CD4-positive, alpha-beta T cell treated with Interleukin-12 subunit alpha and Interleukin-12 subunit beta, for 1 hour (primary cell): ENCODE measurements at places on chromosomes 16 and 17.
A peak's percentile ranks its signal among the peaks of the same experiment; 100 is the strongest.

DNA sequence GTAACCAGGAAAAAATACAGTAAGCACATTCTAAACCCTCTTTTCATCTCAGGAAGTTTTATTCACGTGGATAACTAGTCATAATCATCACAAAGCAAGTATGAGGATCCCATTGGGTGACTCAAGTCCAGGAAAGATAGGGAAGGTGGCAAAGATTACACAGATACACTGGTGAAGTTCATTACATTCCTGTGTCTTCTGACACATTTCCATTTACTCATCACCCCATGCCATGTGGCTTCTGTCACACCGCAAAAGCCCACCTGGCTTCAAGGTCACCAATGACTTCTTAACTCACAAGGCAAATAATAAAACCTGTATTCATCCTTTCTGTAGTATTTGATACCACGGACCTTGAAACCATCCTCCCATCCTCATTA lies 17.0 kb downstream of the HS3ST3A1 start:
- no peak for DNase-seq

GRCh38 chr16:48317026-48317425 lies 68.2 kb downstream of the SIAH1 start:
- no peak for DNase-seq

DNA sequence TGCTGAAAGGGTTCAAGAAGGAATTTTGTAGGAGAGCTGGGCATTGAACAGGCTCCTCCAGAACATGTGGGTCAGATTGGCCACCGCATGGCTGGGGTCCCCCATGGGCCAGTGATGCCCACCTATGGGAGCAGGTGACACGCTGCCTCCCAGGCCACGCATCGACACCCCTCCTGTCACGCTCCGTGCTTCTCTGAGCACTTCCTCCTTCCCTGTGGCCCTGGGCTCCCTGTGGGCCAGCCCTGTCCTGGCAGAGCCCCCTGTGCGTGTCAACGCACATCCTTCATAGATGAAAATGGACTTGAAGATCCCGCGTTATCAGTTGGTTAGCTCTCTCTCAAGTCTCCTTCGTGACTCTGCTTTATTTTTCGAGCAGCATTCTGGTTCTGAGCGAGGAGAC lies 160.3 kb downstream of the RPTOR start:
- no peak for DNase-seq

GRCh38 chr17:78748048-78748729 lies 33.9 kb downstream of the CYTH1 start:
- peak; percentile 59 for DNase-seq

GRCh38 chr17:61534414-61534813 lies 56.6 kb downstream of the NACA2 start:
- no peak for DNase-seq

DNA sequence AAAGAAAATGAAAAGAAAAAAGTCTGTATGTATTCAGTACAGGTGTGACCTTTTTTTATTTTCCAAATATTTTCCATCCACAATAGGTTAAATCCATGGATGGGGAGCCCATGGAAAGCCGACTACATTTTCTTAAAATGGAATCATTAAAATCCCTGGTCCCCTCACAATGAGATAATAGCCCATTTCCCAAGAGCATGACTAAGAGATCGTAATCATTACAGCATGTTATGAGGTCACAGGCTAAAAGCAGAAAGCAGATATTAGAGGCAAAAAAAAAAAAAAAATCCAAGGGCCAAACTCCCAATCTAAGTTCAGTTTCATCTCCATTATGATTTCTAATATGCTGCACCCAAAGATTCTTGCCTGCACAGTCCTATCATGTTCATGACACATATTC lies 44.7 kb downstream of the CYTH1 start:
- no peak for DNase-seq

DNA sequence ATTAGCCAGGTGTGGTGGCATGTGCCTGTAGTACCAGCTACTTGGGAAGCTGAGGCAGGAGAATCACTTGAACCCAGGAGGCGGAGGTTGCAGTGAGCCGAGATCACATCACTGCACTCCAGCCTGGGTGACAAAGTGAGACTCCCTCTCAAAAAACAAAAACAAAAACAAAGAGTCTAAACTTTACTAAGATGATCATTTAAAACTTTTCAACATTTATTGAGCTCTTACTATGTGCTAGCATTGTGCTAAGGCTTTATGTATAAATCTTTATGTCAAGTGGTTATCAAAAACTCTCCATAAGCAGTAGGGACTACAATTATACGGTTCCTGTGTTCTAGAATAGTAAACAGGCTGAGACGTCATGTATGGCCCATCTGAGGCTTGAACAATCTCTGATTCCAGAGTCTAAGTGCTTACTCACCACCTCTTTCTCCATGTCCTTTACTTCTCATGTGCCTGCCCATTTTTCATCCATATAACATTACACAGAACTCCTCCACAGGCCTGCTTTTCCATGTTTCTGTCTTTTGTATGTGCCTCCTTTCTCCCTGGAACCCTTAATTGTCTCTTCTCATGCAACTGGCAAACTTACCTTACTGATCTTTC lies 66.7 kb downstream of the NUP88 start:
- no peak for DNase-seq

DNA sequence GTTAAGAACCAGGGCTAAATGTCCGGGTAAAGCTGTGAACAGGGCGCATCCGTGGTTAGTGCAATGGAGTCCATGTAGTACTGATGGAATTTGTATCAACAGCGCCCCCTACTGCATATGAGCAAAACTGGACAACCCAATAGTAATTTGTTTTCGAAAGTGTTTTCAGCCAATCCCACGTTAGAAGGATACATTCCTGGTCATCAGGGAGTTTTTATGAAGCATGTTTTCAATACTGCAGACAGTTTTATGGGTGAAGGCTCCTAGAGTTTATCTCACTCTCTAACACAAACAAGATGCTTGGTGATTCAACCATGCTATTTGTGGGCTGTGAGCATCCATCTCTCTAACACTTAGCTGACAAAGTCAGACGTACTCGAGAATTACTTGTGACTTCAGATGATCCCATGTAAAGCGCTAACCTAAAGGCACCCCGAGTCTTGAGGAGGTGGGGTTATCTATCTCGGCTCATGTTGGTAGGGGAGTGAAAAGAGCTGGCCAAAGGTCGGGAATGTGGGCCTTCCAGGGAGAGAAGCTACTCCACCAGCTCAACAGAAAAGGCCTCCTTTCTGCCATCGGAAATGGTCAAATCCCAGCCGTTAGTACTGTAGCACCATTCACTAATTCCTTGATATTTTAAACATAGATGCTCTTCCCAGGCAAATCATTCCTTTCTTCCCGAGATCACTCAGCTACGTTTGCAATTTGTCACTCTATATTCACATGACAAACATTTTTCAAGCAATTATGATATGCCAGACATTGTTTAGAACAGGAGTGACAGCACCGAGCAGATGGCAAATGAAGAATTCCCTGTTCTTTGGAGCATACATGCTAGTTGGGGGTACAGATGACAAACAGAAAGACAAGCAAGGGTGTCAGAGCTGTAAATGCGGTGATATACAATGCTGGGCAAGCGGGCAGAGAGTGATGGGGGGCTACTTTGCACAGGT lies 46.9 kb upstream of the HNF1B start:
- DNase-seq, result peak; percentile 61

- DNase-seq, result no peak
Measured at GRCh38 chr16:78684030-78684611, 584.7 kb downstream of the WWOX start.

- no peak for DNase-seq
Measured at GRCh38 chr16:88725609-88726407, 19.5 kb downstream of the CTU2 start.

GRCh38 chr17:81648013-81648706 lies 8.2 kb downstream of the PDE6G start:
- no peak for DNase-seq

DNA sequence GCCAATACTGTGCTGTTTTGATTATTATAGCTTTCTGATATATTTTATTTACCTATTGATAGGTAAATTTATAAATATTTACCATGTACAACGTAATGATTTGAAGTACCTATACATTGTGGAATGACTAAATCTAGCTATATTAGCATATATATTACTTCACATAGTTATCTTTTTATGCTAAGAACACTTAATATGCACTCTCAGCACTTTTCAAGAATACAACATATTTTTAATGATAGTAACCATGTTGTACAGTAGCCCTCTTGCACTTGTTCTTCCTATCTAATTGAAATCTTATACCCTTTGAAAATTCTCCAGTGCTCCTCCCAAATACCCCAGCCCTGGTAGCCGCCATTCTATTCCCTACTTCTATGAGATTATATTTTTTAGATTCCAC lies 604.0 kb upstream of the KIF2B start:
- no peak for DNase-seq

- DNase-seq, result no peak
Measured at GRCh38 chr17:50604513-50604912, 30.2 kb upstream of the ABCC3 start.

- DNase-seq, result no peak
Measured at GRCh38 chr16:86088287-86088686, 189.3 kb downstream of the IRF8 start.

GRCh38 chr16:88497561-88498462 lies 44.7 kb downstream of the ZFPM1 start:
- DNase-seq, result no peak

- no peak for DNase-seq
Measured at GRCh38 chr16:47907109-47907508, 248.7 kb downstream of the ABCC12 start.

- DNase-seq, result no peak
Measured at GRCh38 chr16:85243308-85243707, 131.0 kb upstream of the CIBAR2 start.

DNA sequence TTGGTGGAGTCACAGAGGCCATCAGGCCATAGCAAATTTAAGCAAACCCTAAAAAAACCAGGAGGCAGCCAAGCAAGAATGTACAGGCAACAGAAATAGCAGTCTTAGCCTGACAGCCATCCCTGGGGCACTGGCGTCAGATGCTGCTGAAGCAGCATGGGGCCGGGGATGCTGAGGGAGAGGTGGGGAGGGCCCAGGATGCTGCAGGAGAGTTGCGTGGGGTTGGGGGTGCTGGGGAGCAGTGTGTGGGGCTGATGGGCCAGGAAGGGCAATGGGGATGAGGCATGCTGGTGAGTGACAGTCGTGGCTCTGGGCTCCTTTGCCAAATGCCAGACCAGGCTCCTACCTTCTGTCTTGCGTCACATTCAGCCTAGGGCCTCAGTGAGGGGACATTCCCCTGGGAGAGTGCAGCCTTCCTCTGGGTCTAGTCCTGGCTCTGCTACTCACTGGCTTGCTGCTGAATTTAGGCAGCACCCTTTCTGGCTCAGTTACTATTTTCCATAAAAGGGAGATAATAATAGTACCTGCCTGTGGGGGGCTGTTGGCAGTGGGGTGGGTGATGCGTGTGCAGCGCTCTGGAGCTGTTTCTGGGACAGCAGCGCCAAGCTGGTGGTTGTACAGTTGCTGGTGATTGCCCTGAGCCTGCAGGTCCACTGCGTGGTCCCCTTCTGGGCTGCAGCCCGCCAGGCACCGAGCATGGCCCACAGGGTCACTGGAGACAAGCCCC lies 88.1 kb downstream of the AMFR start:
- no peak for DNase-seq

- no peak for DNase-seq
Measured at GRCh38 chr16:951660-952301, 19.0 kb downstream of the LMF1 start.

GRCh38 chr17:21674242-21674731 lies 18.0 kb upstream of the KCNJ18 start:
- no peak for DNase-seq

- DNase-seq, result no peak
Measured at GRCh38 chr16:21654466-21654865, 2.1 kb upstream of the IGSF6 start.

DNA sequence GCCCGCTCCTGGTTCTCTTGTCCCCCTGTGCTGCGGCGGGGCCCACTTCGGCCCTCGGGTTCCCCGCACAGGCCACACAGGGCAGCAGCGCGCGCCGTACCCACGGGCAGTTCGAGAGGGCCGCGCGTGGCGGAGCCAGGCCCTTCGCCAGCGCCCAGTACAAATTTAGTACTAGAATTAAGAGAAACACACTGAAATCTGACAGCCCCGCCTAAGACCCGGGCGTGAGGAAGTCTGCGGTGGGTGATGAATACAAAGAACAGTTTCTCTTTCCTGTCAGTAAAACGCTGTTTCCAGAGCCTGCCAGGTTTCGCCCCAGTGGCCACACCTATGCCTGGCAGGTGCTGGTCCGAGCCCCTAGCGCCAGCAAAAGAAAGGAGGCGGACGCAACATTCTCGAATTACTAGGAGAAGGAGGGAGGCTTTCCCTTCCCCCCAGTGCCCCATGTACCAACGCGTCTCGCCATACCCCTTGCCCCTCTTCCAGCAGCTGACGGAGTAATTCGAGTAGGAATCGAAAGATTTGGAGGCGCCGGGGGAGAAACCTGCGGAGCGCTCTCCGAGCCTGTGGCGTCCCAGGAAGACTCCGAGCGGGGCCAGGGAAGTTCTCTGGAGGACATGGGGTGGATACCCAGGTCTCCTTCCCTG lies 591 bp upstream of the SLFN5 start:
- peak; percentile 90 for DNase-seq

- no peak for DNase-seq
Measured at GRCh38 chr16:4053301-4053845, 62.9 kb downstream of the ADCY9 start.

DNA sequence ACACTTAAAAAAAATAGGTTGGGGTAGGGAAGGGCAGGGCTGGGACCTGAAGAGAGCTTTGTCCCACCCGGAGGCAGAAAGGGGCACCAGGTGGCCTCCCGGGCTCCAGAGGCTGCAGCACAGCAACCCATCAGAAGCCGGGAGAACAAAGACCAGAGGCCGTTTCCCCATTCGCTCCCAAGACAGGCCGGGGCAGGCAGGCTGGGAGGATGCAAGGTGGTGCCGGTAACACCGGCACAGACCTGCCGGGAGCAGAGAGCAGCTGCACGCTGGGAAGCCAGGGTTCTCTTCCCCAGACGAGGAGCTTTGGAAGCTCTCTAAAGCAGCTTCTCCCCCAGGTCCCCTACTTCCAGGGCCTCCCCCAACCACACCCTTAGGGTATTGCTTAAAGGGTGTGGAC lies 5.6 kb downstream of the PPL start:
- DNase-seq, result no peak

DNA sequence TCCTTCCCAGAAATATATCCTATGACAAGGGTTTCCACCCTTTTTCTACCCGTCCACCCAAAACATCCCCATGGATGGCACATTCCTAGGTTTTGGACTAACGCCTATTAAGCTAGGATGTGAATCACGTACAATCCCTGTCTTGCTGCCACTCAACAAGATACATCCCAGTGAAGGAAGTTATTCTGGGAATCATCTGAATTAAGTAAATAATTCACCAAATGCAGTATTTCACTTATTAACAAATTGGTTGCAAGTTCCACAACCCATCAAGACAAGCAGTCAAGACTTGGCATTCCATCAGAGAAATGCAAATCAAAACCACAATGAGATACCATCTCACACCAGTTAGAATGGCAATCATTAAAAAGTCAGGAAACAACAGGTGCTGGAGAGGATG lies 32.1 kb downstream of the ASPA start:
- DNase-seq, result no peak

GRCh38 chr17:12365805-12366204 lies 299.9 kb upstream of the MYOCD start:
- DNase-seq, result no peak

DNA sequence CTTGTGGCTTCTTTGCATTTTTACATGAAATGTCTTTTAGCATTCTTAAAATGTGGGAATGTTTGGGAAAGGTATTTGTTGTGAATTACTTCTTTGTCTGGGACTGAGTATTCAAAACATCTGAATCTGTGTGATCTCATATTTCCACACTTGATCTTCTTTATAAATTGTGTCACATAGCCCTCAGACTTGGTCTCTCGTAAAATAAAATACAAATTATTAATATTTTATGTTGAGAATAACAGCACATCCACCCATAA lies 81.9 kb downstream of the TUBD1 start:
- no peak for DNase-seq

- DNase-seq, result no peak
Measured at GRCh38 chr17:22600644-22601298, 908.4 kb downstream of the KCNJ18 start.
